ENCODE measurements at places on chromosomes 6 and 20.

GRCh38 chr6:157012355-157012754 is 235.2 kb downstream of the ARID1B start:
- no peak for DNase-seq

DNA sequence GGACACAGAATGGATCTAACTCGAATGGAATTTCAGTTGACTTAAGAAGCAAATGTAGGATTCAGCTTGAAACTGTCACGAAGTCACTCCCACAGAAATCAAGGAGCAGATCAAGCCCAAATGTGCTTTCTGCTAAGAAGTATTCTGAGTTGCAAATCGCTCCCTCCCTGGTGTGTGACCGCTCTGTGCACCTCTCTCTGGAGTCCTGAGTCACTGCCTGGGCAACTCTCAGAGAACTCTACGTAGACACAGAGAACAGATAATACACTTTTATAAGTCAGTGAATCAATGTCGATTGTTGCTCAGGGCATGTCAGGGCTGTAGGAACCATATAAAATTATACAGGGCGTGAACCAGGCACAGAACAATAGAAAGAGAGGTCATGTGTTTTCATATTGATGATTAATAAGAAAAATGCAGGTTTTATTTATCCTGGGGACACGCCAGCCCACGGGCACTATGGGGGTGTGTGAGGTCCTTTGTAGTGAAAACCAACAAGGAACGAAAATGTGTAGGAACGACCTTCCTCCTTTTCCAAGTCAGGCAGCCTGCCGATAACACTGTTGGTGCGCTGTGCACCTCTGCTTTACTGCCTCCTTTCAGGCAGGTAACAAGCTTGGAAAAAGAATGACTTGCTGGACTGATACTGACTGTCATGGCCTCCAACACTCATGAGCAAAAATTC is 248.1 kb upstream of the FOXQ1 start:
- DNase-seq, result no peak

DNA sequence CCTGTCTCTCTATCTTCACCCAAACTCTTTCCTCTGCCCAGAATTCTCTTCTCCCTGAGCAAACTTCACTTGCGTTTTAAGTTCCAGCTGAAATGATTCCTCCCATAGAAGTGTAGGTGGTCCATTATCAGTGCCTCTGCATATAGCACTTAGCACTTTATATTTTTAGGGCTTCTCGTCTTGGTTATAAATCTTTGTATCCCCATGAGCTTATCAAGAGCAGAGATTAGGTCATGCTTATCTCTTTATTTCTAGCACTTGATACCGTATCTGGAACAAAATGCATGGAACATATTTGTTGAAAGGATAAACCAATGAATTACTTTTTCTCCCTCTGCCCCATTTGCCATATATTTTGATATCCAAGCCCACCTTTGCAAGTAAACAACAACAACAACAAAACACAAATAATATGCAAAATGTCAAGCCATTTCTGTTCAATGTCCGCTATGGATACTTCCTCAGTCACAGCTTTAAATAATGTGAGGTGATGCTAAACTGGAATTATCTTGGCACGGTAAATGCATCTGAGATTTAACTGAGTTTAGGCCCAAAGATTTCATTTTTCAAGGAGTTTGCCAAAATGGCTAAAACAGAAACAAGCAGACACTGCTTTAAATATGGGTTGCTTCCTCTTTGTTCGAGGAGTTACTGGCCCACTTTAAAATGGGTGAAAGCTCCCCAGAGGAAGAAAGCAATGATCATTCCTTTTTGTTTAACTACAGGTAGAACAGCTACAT is 106.2 kb upstream of the STMND1 start:
- no peak for DNase-seq

GRCh38 chr6:97668716-97669115 is 385.7 kb upstream of the MMS22L start:
- no peak for DNase-seq

DNA sequence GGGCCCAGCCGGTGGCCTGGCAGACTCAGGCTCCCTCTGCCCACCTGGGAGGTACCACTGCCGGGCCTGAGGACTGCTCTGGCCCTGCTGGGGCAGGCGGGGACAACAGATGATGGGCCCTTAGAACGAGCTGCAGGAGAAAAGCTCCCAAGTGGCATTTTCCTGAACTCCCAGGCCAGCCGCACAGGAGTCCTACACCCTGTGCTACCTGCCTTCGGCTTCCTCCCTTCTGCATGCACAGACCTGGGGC is 41.3 kb downstream of the DSTN start:
- DNase-seq, result no peak

DNA sequence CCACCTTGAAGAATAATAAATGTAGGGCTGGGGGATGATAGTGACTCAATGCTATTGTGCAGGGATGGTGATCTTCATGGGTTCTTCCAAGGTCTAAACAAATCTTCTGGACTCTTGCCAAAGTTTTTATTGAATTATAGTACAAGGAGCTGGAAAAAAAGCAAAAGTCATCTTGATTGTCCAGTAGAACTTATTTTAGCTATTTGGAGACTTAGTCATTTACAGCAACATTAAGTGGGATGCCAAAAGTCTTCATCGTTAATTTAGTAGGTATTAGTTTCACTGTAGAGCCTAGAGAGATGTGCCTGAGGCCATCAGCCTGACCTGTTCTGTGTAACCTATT is 212.9 kb upstream of the TBX18 start:
- DNase-seq, result no peak

- no peak for DNase-seq
Observed at GRCh38 chr6:142292166-142292924, 9.5 kb upstream of the ADGRG6 start.
